NCI-H510A treated with DMSO at 0.1 percent for 48 hours (cell line): ENCODE measurements at places on chromosomes 6 and 20.
A peak's percentile ranks its signal among the peaks of the same experiment; 100 is the strongest.

GRCh38 chr6:144753023-144753705 is 468.0 kb downstream of the UTRN start:
- no peak for DNase-seq

GRCh38 chr6:142871910-142872331 is 73.1 kb downstream of the HIVEP2 start:
- DNase-seq, result no peak

DNA sequence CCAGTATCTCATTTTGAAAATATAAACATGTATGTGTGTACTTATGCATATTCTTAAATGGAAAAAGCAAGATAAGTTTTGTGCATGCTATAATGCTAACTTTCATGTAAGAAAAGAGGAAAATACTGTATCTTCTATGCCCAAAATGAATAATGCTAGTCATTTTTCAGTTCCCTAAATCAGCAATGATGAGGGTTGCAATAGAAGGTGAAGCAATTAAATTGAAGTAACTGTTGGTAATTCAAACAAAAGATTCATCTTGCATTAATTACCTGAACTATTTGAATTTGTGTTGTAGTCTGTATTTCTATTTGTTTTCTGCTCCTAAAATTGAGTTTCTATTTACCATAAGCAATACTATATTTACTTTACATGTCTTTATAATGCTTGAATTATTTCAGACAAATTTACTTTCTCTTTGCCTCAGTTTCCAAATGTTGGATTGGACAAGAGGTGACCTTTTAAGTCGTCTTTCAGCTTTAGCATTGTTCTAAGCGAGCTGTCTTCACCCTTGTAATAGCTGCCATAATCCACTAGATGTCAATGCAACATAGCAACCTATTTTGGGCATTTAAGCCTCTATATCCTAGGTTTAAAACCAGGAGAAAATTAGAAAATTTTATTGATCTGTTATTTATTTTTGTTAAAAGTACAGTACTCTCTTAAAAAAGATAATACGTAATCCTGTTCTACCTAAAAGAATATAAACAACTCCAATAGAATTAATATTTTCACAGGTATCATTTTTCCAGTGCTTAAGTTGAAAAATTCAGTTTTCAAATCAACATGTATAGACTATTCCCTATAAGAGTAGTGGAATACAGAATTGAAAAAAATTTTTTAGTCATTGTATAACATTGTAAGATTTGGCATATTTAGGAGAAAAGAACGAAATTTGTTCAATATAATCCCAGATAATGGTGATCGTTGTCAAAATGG is 52.3 kb upstream of the IFNGR1 start:
- peak; percentile 35 for DNase-seq

DNA sequence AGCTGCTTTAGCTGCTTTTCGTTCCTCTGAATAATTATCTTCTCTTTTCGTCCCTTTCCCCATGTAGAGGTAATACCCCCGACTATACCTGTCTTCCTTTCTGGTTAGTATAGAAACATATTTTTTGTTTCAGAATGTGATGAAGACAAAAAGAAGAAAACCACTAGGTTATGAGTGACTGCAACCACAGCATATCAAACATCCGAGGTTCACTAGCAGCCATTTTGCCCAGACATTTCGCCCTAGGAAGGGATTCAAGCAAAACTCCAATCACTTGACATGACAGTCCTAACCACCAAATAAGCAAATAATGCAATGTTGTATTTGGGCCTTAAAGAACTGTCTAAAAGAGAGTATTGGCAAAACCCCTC is 9.4 kb downstream of the SNX5 start:
- no peak for DNase-seq

DNA sequence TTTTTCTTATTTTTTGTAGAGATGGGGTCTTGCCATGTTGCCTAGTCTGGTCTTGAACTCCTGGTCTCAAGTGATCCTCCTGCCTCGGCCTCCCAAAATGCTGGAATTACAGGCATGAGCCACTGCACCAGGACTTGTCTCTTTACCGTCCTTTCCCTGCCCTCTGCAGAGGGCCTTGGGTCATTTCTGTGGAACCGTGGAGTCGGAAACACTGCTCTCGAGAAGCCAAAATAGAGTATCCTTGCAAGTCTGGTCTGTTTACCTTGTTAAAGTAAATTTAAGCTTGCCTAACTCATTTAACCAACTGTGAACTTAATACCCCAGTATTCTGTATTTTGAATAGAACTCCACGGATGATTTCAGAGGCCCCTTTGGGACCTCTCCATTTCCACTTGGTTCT is 51.4 kb downstream of the KDM1B start:
- no peak for DNase-seq

- DNase-seq, result no peak
These were observed 634 bp downstream of the ITPA start for GRCh38 chr20:3209946-3210317.

DNA sequence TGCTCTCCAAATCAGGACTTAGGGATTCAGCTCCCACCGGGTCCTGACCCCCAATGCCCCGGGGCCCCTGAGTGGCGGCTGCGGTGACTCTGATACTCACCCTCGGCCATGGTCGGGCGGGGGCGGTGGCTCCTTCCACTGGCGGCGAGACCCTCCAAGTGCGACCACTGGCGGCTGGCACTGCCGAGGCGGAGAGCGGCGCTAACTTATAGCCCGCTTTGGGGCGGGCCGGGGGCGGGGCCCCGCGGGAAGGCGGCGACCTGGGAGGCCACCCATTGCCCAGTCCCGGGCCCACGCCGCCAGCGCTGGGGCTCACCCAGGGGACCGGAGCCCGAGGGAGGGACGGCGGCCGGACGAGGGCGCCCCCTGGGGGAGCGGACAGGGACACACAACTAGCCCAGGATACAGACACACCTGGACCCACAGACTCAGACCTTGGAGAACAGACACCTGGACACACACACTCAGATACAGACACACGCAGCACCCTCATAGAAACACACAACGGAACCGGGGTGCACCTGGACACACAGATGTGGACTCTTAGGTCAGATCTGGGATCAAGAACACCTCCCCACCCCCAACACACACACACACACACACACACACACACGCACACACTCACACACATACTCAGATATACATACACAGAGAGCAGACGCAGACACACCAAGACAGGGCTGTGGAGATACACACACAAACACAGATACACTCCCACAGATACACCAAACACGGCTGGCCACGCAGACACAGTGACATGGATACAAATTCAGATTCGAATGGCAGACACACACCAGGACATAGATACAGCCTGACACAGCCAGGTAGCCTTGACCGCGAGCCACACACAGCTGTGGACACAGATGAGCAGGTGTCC is at the start of gene TGM2:
TGM2 (minus strand) TSS at position 182 of the 877 bp plus-strand sequence; CDS start at position 110, 72 bp downstream.
- peak; percentile 56 for DNase-seq
